Bronchus fibroblast of lung (primary cell): ENCODE measurements at places on chromosomes 2 and 18. TPM values are rescaled to one million over a fixed set of nuclear protein-coding genes. Genes with fewer than 3 reads are reported as not detected.

Gene TUBA3E
- not detected in 2 replicates for total RNA-seq

Gene ALPP
- not detected in 2 replicates for total RNA-seq

Gene PLA2R1
- 1.3 and 1.5 TPM in 2 replicates for total RNA-seq

Gene EMILIN1
- total RNA-seq = 188 and 191 TPM in 2 replicates

Gene FABP1
- not detected in 2 replicates for total RNA-seq

Gene KIF3C
- total RNA-seq = 14.1 and 14.3 TPM in 2 replicates

Gene ERICH2
- total RNA-seq = not detected in 2 replicates
